Mesendoderm (in vitro differentiated cells): ENCODE measurements at places on chromosomes 2 and 18.

DNA sequence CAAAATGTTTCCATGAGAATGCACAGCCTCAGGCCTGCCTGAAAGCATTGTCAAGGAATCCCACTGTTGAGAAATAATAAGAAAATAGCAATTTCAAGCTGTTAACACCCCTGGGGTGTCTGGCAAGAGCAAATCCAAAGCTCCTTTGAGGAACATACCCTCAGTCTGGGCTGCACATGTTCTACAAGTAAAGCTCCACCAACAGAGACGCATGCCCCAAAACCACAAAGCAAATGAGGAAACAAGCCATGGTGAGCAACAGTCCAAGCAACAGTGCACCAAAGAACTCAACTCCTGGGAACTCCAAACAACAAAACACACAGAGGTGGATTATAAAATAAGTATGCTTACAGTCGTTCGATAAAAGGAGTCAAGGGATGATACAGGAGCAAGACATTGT lies 40.3 kb downstream of the CYP27C1 start:
- no peak for DNase-seq

DNA sequence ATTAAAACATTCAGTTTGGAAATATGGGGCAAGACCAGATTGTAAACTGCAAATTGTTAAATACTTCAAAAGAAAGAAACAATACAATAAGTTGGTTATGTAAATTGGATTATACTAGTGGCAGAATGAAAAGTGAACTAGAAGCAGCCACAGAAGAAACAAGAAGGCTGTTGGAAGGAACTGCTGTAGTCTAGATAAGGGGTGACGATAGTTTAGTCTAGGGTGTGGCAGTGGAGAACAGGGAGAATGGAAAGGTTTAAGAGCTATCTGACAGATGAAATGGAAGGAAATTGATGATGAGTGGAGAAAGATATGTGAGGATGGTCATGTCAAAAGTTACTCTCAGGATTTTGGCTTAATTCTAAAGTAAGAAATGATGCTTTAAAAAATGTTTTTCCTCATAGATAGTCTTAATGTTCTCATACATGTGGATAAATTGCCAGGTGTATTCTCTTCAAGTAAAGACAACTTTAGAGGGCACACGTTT lies 179.7 kb downstream of the GPD2 start:
- no peak for DNase-seq

DNA sequence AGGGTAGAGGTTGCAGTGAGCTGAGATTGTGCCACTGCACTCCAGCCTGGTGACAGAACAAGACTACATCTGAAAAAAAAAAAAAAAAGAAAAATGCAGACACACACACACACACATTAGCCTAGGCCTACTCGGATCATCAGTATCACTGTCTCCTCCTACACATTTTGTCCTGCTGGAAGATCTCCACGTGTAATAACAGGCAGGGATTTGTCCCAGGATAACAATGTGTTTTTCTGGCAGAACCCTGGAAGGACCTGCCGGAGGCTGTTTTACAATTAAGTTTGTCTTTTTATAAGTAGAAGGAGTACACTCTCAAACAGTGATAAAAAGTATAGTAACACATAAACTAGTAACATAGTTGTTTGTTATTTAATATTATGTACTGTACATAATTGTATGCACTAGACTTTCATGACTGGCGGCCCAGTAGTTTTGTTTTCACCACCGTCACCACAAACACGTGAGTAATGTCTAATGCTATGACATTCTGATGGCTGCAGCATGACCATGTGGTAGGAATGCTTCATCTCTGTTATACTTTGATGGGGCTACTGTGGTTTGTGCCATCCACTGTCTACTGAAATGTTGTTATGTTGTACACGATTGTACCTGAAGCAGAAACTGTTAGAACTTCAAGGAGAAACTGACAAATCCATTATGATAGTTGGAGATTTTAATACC lies 130.6 kb downstream of the ATP9B start:
- no peak for DNase-seq

DNA sequence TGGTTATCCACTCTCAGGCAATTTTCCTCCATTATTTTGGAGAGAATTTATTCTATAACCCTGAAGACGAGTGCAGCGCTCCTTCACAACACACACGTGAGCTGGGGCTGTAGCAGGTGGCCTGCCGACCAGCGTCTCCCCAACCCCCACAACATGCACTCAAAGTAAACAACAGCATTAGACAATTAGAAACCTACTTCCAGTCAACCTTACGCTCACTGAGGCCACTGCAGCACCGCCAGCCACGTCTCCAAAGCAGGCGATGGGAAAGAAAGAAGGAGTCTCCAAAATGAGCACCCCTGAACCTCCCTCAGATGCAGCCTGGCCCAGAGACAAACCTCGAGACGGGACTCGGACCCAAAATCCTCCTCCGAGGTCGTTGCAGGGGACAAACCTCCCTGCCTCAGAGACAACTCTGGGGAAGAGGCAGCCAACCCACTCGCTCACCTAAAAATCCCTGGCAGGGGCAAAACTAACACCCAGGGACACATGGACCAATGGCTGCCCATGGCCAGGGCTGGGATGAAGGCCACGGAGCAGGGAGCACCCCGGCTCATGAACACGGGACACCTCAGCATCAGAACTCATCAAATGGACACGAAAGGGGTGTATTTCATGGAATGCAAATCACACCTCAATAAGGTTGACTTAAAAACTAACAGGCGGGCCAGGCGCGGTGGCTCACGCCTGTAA lies 2.6 kb downstream of the SLC66A2 start:
- DNase-seq = no peak

- no peak for DNase-seq
Observed at GRCh38 chr2:6657855-6658254, 207.9 kb downstream of the CMPK2 start.

DNA sequence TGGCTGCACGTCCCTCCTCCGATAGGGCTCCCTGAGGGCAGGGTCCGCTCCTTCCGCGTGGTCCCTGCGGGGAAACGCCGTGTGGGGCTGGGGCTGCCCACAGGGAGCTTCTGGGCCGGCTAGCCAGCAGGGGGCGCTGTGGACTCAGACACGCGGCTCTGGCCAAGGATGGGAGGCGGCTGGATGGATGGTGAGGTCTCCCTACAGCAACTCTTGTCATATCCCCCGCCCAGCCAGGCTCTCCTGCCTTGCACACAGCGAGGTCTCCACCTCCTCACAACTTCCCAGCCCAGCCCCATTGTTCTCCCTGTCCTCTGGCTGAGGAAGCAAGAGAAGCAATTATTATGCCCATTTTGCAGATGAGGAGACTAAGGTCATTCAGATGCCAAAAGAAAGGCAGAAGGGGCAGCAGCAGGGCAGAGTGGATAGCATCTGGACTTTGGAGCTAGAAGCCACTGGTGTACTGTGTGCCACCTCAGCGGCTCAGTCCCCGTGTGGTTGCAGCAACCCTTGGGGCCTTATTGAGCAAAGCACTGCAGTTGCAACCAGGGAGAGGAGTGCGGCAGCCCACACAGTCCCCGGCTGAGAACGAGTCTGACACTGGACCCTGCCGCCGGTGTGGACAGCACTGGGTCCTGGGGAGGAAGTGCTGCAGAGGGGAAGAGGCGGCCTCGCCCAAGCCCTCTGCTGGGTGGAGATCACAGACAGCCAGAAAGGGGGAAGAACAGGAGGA lies 99.0 kb downstream of the ZFP36L2 start:
- DNase-seq = peak; percentile 90

- no peak for DNase-seq
Observed at GRCh38 chr18:3911413-3911812, 461.4 kb downstream of the TGIF1 start.

DNA sequence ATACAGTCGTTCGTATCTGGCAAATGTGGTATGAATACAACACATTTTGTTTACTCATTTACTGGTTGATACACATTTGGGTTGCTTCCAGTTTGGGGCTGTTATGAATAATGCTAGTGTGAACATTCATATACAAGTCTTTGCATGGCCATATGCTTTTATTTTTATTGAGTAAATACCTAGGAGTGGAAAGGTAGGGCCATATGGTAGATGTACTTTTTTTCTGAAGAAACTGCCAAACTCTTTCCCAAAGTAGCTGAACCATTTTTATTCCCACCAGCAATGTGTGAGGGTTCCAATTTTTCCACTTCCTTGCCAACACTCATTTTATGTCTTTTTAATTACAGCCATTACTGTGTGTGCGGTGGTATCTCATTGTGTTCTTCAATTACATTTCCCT lies 496.2 kb upstream of the NRXN1 start:
- DNase-seq = no peak

DNA sequence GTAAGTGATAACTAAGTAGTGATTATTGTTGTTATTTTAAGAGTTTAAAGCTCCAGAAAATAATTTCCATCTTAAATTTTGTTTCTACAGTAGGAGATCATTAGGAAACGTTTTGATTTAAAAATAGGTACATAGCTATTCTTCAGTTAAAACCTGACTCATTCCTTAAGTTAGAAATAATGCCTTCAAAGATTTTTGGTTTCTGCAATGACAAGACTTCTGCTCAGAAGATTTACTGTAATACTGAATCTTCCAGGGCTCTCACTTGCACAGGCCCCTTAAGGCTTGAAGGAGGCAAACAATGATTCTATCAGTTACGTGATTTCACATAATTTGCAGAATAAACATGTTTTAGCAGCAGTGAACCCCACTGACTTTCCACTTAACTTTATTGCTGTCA lies 333.7 kb downstream of the RAD51AP2 start:
- no peak for DNase-seq

DNA sequence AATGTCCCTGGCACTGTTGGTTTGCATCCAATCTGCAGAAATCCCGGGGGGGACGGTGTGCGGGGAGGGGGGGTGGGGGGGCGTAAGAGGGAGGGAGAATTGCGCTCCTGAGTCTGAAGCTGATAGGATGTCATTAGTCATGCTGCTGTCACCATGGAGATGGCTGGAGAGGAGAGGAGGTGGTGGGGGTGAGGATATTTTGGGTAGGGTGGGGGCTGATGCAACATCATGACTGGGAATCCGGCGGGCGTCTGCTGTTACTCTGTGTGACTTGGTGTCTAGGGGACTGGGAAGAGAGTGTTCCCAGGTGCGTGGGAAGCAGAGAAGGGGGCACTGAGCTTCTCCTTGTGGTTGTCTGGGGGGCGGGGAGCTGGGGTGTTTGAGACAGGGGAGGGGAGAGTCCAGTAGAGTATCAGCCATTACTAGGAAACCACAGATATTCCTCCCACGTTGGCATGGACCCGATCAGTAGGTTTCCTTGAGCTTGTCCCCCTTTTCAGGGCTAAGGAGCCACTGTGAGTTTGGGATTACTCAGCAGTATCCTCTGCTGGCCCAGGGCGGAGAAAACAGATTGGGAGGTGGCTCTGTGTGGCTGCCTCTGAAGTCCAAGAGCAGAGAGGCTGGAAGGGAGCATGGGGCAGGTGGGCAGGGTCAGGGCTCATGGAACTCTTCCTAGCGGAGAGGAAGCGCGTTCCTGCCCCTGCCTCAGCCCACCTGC lies 18.9 kb downstream of the TET3 start:
- DNase-seq = peak; percentile 76

DNA sequence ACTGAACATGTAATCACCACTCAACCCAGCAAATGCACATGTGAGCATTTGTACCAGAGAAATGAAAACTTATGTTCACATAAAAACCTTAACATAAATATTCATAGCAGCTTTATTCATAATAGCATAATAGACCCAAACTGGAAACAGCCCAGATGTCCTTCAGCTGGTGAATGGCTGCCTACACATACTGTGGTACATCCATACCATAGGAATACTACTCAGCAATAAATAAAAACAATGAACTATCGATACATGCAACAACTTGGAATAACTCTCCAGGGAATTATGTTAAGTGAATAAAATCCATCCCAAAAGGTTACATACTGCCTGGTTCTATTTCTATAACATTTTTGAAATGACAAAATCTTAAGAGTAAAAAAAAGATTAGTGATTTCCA lies 140.0 kb downstream of the AGPS start:
- DNase-seq = no peak

DNA sequence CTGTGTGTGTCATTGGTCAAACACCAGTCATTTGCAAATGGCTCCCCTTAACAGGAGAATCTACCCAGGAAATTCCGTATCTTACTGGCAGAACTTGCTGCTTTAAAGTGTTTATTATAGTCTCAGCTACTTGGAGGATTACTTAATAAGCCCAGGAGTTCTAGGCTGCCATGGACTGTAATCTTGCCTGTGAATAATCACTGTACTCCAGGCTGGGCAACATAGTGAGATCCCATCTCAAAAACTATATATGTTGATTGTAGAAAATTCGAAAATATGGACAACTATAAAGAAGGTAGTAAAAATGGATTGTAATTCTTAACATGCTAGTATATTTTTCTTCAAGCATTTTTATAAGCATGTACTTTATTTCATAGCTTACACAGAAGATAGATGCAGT lies 4.5 kb downstream of the ATIC start:
- DNase-seq = no peak

- DNase-seq = no peak
Observed at GRCh38 chr18:7023063-7023580, 94.5 kb downstream of the LAMA1 start.

- DNase-seq = no peak
Observed at GRCh38 chr2:66472225-66472843, 37.4 kb downstream of the MEIS1 start.

DNA sequence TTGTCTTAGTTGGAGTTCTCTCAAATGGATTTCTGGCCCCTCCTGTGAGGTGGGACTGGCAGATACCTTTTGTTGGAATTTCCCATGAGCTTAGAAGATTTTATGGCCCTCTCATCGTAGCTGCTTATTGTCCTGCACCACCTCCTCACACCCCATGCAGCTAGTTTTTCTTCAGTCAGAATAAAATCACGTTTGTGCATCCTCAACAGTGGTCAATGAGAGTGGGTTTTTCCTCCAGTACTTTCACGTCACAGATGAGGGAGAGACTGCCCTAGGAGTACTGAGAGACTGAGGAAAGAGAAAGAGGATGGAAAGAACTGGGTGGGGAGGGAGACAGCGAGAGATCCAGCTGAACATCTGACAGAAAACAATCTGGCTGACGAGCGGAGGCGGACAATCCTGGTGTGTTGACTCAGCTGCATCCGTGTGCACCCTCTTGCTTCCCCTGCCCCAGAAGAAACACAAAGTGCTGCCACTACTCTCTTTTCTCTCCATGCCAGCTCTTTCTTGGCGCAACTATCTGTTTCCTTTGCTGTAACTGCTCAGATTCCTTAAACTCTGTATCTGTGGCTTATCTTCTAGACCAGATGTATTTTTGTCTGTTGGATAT lies 7.4 kb downstream of the RAPGEF4 start:
- DNase-seq = no peak

- DNase-seq = peak; percentile 69
Observed at GRCh38 chr2:86704459-86704971, 15.6 kb upstream of the RMND5A start.

GRCh38 chr18:78138983-78139496 lies 840.6 kb upstream of the SALL3 start:
- DNase-seq = peak; percentile 84

DNA sequence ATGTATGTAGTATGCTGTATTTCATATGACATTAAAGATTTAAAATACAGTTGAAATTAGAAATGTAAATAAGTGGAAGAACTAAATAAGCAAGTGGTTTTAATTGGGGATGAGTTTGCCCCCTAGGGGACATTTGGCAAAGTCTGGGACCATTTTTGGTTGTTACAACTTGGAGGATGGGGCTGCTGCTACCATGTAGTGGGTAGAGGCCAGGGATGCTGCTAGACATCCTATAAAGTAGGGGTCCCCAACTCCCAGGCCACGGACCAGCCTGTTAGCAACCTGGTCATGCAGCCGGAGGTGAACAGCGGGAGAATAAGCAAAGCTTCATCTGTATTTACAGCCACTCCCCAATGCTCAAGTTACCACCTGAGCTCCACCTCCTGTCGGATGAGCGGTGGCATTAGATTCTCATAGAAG lies 27.9 kb upstream of the ASNSD1 start:
- DNase-seq = peak; percentile 33

GRCh38 chr2:11770531-11771188 lies 24.2 kb downstream of the LPIN1 start:
- DNase-seq = no peak
